ENCODE measurements at places on chromosomes 16 and 17.

GRCh38 chr16:9647981-9648701 lies 534.1 kb downstream of the GRIN2A start:
- DNase-seq: no peak

DNA sequence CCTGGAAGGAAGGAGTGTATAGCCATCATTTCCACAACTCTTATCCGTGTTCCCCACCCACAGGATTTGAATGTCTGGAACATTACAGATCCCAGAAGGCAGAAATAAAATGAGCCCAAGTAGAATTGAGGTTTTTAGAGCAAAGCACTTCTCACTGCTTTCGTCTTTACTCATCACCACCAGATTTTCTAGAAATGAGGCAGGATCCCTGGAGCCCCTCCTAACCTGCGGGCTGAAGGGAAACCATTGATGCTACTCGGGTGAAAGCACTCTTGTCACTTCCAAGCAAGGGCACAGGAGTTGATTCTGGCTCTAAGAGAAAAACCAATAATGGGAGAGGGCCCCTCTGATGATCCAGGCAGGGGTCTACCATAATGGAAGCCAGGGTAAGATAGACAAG lies 2.8 kb upstream of the ALDOC start:
- no peak for DNase-seq

- DNase-seq: no peak
These were observed 115.2 kb downstream of the COPRS start for GRCh38 chr17:31743797-31744196.

GRCh38 chr16:88763502-88764053 lies 21.4 kb downstream of the PIEZO1 start:
- DNase-seq: no peak
